ENCODE measurements at places on chromosomes 2 and 18.

DNA sequence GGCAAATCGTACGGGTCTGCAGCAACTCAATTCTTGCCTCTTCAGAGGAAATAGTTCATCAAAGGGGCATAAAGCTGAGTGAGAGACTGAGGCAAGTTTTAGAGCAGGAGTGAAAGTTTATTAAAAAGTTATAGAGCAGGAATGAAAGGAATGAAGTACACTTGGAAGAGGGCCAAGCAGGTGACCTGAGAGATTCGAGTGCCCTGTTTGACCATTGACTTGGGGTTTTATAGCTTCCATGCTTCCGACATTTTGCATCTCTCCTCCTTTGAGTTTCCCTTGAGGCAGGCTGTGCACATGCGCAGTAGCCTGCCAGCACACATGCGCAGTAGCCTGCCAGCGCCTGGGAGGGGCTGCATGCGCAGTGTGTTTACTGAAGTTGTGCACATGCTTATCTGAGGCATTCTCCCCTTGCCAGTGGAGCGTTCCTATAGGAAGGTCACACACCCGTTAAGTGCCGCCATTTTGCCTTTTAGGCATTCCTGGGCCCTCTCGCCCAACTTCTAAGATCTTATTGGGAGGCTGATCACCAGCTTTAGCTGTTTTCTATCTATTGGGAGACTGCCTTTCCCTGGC, 265.5 kb upstream of the MGAT5 start:
- DNase-seq, result no peak

DNA sequence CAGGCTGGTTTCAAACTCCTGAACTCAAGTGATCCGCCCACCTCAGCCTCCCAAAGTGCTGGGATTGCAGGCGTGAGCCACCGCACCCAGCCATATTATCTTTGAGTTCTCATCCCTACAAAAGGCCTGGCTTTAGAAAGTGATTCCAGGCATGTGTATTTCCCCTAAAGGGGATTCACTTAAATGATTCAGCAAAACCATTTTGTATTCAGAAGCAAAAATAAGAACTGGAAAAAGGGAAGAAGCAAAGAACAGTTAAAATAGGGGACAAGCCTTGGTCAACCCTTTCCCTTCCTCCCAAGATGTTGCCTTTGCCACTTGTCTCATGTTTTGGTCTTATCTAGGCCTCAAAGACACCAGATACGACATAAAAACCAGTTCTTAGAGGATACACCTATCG, 10.5 kb downstream of the TM4SF20 start:
- no peak for DNase-seq

GRCh38 chr2:168138374-168138773, 109.0 kb downstream of the STK39 start:
- DNase-seq, result no peak

DNA sequence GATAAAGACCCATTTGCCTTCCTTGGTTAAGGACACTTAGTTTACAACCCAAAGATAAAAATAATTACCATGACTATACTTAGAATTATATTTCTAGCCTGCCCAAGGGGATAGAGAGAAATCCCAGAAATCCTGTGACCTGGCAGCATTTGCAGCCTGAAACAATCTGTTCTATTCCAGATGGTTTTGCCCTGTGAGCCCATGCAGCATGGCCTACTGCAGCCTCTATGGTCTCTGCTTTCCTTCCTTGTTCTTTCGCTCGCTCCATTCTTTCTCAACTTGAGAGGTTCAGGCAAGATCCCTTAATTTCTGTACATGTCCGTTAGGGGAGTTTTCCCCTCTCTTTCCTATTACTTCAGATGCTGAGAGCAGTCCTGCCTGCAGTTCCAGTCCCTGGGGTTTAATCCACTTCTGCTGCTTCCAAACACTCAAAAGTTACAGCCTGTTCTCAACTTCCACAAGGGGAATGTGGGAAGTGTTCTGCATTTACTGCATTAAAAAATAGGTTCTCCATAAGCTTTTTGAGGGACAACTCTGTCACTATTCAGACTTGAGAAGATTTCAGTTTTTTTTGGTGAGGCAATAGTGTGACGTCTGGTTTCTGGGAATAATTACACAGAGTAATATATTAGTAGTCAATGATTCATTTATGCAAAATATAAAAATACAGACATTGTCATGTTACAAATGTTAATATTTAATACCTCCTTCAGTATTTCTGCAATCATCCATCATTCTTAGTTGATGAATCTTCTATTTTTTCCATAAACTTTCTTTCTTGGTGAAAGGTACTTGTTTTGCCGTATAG, 80.3 kb downstream of the CDCA7 start:
- no peak for DNase-seq

DNA sequence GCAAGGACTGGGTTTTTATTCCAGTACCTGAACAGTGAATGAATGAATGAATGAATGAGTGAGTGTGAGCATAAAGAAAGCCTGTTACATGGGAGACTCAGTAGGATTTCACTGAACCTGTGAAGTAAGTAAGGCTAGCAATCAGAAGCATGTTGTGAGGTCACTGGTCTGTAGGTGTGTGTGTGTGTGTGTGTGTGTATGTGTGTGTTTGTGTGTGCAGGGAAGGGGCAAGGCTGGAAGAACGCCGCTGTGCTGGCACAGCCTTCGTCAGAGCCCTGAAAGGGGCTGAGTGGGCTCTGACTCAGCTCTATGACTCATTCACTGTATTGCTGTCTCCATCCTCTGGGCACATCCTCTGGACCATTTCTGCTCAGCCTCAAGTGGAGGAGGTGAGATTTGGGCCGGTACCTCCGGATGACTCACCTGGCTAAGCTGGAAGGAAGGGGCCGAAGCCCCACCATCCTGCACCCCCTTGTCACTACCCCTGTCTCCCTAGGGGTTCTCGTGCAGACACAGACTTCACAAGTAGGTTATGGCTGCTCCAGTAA, 51.4 kb upstream of the MRPL33 start:
- no peak for DNase-seq

All from anterior cingulate cortex (tissue), 58 donors.